AG20443 (cell line): ENCODE measurements at places on chromosomes 5 and 9.

GRCh38 chr5:139100825-139101224 is 97.3 kb downstream of the SIL1 start:
- DNase-seq, result peak; percentile 29

- DNase-seq, result peak; percentile 56
These were observed 28.7 kb upstream of the MEGF9 start for GRCh38 chr9:120742951-120743416.

- DNase-seq, result peak; percentile 98
These were observed 20.8 kb downstream of the CAVIN4 start for GRCh38 chr9:100598641-100599145.

DNA sequence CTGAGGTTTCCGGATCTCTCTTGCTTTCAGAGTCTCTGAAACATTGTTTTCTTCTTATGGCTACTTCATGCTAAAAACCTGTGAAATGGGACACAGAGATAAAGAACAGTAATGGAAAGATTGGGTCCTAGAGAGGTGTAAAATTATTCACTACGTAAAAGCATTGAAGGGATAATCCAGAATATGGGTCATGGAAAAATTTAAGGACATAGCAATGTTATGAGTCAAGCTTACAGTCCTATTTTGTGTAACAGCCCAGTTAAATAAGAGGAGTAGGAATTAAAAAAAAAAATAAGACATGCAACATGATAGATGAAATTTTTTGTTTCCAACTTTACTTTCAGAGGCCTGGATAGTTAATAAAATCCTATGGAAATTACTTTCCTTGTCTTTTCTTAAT is 61.9 kb upstream of the ELL2 start:
- DNase-seq, result peak; percentile 50

DNA sequence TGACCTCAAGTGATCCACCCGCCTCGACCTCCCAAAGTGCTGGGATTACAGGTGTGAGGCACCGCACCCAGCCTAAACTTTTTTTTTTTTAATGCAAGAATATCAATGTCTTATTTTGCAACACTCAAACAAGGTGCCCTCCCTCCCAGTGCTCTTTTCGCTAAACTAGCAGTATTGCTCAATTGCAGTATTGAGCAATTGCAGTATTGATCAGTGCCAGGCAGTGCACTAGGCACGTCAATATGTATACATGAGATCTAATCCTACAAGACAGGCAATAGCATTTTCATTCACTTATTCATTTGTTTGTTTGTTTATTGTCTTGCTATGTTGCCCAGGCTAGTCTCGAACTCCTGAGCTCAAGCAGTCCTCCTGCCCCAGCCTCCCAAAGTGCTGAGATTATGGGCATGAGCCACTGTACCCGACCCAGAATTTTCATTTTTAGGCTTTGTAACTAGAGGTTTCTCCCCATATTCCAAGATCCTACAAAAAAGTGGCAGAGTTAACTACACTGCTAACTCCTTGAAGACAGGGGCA is 94.5 kb downstream of the TTLL11 start:
- DNase-seq, result no peak

DNA sequence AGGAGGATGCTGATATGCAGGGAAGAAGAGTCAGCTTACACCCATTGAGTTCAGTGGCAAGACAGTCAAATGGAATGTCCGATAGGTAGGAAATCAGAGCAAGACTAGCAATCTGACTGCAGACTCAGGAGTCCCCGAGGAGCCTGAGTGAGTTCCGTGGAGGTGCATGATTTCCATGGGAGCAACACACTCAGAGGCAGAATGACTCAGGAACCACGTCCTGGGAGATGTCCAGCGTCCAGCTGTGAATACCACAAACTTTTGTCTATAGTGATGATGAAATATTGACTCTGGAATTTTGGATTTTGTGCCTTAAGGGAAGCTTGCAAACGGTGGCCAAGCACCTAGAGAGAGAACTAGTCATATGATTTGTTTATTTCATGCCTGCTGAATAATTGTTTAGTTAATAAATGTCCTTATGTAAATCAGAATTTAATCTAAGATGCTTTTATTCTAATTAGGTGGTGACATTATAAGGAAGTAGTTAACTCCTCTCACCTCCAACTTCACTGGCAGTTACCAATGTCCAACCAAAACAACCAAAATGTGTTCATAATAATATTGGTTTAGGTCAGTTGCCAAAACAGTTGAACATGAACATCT is 100.4 kb downstream of the PDE4D start:
- peak; percentile 87 for DNase-seq

GRCh38 chr5:112534611-112535255 is 115.7 kb upstream of the EPB41L4A start:
- no peak for DNase-seq

GRCh38 chr5:103510851-103511553 is 51.6 kb downstream of the NUDT12 start:
- no peak for DNase-seq
